ENCODE measurements at places on chromosomes 3 and 15.

GRCh38 chr3:128502712-128503111 lies 9.7 kb upstream of the GATA2 start:
- DNase-seq: no peak

DNA sequence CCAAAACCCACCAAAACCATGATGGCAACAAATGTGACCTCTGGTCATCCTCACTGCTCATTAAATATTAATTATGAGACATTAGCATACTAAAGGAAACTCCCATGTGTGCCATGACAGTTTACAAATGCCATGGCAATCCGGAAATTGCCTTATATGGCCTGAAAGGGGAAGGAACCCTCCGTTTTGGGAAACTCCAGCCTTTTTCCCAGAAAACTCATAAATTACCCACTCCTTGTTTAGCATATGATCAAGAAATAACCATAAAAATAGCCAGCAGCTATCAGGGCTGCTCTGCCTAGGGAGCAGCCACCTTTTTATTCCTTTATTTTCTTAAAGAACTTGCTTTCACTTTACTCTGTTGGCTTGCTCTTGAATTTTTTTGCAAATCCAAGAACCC lies 992.7 kb downstream of the NTRK3 start:
- no peak for DNase-seq

- DNase-seq: no peak
These were observed 396.1 kb downstream of the LRTM1 start for GRCh38 chr3:54531741-54532140.

GRCh38 chr15:85579957-85580694 lies 199.7 kb downstream of the AKAP13 start:
- no peak for DNase-seq

- DNase-seq: no peak
These were observed 8.6 kb upstream of the EEFSEC start for GRCh38 chr3:128144512-128145187.

DNA sequence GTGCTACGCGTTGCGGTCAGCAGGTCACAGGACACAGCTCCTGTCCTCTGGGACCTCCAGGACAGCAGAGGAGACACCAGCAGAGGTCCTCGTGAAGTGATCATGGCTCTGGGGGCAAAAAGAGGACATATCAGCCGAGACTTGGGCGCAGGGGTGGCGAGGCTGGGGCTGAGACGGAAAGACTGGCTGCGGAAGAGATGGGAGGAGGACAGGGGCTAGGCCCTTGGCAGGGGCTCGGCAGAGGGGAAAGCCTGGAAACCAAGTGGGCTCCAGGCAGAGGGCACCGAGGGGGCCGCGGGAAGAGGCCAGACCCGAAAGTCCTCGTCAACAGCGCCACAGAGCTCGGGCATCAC lies 4.9 kb upstream of the CFAP100 start:
- DNase-seq: no peak

- no peak for DNase-seq
These were observed 462.6 kb downstream of the PDCD6IP start for GRCh38 chr3:34261001-34261385.

GRCh38 chr15:90402223-90402622 lies 14.2 kb downstream of the IQGAP1 start:
- no peak for DNase-seq

GRCh38 chr15:26242565-26243071 lies 379.5 kb upstream of the ATP10A start:
- DNase-seq: peak; percentile 88

DNA sequence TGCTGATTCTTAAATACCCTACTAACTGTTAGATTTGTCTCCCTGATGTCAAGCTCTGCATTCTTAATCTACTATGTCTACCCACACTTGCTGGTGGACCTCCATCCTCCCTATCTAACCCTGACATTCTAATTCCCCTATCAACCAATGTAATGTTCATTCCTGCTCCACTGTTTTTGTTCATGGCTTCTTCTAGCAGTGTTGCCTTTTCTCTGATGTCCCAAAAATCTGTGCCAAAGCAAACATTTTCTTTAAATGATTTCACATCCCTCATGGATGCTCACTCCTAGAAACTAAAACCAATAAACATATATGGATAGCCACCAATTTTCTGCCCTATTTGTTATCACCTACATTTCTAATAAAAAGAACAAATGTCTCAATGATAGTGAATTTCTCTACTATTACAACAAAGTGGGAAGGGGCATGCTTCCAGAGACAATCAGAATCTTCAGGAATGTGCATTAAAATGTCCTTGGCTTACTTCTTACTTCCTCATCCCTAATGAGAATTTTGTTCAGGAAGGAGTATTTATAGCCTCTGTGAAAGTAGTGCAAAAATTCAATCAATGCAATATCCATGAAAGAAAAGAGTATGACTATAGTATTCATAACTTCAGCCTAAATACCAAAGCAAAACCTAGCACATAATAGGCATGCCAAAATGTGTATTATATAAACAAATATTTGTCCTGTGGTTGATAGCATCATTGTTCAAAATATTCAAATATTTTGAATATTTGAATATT lies 273.3 kb downstream of the ZNF385D start:
- no peak for DNase-seq

GRCh38 chr15:31597466-31597865 lies 270.8 kb downstream of the KLF13 start:
- no peak for DNase-seq

GRCh38 chr3:32374788-32375595 lies 16.7 kb upstream of the CMTM7 start:
- peak; percentile 59 for DNase-seq

DNA sequence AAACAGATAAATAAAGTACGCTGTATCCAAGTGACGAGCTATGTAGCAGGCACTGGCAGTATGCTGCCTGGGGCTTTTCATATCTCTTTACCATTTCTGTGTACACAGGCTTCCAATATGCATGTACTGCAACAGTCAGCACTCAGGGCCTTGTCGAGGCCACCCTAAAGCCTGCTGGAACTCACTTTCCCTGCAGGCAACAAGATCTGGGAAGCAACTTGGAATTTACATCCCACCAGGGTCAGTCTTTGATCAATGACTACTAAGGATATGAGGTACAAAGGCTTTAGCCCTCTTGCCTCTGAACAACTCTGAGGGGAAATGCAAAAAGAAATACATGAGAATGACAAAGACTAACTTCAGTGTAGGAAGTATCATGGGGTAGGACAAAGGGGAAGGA lies 101.8 kb upstream of the ARL6 start:
- peak; percentile 77 for DNase-seq

DNA sequence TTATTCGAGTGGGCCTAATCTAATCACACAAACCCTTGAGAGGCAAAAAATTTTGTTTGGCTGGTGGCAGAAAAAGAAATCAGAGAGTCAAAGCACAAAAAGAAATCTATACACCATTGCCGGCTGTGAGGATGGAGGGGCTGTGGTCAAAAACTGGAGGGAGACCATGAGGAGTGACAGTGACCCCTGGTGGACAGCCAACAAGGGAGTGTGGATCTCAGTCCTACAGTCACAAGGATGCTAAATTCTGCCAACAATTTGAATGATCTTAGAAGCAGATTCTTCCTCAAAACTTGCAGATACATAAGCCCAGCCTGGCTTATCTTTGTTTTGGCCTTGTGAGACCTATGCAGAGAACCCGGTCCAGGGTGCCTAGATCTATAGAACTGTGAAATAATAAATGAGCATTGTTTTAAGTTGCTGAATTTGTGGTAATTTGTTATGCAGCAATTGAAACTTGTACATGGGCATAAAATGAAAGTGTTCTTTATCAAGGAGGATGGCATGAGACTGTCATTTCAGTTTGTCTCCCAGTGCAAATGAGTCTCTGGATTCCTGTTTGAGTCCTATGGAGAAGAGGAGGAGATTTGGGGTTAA lies 103.0 kb upstream of the ARHGEF26 start:
- DNase-seq: peak; percentile 20

- no peak for DNase-seq
These were observed 3.6 kb downstream of the ACTC1 start for GRCh38 chr15:34791701-34792100.
